ENCODE measurements at places on chromosomes 12 and 14.

DNA sequence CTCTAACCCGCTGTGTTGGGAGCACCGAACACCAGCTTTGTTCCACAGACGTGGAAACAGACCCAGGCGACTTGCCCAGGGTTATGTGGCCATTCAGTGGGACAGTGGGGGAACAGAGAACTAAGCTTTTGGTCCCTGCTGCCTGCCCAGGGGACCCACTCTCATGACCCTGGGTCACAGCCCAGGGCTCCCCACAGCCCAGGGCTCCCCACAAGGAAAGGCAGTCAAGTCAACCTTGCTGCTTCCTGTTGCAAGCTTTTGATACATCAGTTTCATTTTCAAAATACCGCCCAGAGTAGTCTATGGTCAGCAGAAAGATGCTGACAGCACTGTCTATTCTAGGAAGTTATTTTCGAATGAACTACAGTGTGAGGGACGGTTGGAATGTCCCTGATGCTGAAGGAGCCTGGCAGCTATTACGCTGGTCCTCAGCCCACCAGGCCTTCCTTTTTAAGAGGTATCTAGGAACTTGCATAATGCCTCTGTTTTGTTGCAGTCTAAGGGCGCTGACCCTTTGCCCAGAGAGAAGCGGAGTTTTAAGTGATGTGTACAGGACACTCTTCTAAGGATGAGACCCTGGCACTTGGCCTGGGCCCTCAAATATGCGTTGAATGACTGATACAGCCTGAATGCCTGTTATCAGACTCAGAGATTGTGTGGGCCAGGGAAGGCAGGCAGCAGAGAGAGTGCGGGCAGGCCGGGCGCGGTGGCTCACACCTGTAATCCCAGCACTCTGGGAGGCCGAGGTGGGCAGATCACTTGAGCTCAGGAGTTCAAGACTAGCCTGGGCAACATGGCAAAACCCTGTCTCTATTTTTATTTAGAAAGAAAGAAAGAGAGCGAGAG lies 12.6 kb upstream of the TTC7B start:
- peak overlapping the region; percentile 61 for H3K4me3 ChIP-seq
- no peaks in the 10 kb centered on the region for H3K27me3 ChIP-seq
- H3K36me3 ChIP-seq: no peaks in the 10 kb centered on the region
- DNase-seq: no peak
- peaks cover 14% of the 10 kb centered on the region for H3K4me1 ChIP-seq

DNA sequence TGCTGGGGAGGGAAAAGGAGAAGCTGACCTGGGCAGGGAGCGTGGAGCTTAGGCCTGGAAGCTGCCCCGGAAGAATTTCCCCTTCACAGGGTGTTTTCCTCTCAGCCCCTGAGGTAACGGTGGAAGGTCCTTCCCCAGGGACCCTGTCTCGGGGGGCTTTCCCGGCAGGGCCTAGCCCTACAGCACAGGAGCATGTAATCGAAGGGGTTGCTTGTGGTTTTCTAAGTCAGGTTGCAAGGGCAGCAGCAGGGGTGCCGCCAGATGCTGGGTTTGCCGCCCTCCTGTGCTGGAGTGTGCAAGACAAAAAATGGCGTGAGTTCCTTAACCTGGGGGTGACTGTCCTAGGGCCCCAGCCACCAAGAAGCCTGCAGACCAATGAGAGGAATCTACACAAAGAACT lies 1.6 kb upstream of the KRT74 start:
- no peak overlapping the region for H3K27ac ChIP-seq
- no peak overlapping the region for H3K4me3 ChIP-seq
- DNase-seq: no peak
- H3K36me3 ChIP-seq: no peaks in the 10 kb centered on the region

- no peak overlapping the region for H3K27ac ChIP-seq
- no peak overlapping the region for H3K4me3 ChIP-seq
- DNase-seq: no peak
Measured at GRCh38 chr12:116116650-116117424, 160.7 kb downstream of the MED13L start.

- no peak overlapping the region for H3K4me3 ChIP-seq
- no peaks in the 10 kb centered on the region for H3K27me3 ChIP-seq
Measured at GRCh38 chr12:70823182-70823976, 97.2 kb downstream of the PTPRR start.

GRCh38 chr14:81028461-81028860 lies 73.0 kb downstream of the TSHR start:
- H3K36me3 ChIP-seq: no peaks in the 10 kb centered on the region
- H3K4me1 ChIP-seq: no peaks in the 10 kb centered on the region

- no peak overlapping the region for H3K27ac ChIP-seq
- DNase-seq: no peak
- no peaks in the 10 kb centered on the region for H3K27me3 ChIP-seq
- peaks cover 52% of the 10 kb centered on the region for H3K36me3 ChIP-seq
Measured at GRCh38 chr14:103535081-103535890, 6.3 kb downstream of the TRMT61A start.
